ENCODE measurements at places on chromosomes 2 and 18.

- no peak for DNase-seq
These were observed 129.4 kb upstream of the SP3 start for GRCh38 chr2:174094542-174094941.

GRCh38 chr2:3729786-3730185, 26.4 kb downstream of the DCDC2C start:
- no peak for DNase-seq

GRCh38 chr18:2222270-2223185, 348.8 kb downstream of the METTL4 start:
- no peak for DNase-seq

DNA sequence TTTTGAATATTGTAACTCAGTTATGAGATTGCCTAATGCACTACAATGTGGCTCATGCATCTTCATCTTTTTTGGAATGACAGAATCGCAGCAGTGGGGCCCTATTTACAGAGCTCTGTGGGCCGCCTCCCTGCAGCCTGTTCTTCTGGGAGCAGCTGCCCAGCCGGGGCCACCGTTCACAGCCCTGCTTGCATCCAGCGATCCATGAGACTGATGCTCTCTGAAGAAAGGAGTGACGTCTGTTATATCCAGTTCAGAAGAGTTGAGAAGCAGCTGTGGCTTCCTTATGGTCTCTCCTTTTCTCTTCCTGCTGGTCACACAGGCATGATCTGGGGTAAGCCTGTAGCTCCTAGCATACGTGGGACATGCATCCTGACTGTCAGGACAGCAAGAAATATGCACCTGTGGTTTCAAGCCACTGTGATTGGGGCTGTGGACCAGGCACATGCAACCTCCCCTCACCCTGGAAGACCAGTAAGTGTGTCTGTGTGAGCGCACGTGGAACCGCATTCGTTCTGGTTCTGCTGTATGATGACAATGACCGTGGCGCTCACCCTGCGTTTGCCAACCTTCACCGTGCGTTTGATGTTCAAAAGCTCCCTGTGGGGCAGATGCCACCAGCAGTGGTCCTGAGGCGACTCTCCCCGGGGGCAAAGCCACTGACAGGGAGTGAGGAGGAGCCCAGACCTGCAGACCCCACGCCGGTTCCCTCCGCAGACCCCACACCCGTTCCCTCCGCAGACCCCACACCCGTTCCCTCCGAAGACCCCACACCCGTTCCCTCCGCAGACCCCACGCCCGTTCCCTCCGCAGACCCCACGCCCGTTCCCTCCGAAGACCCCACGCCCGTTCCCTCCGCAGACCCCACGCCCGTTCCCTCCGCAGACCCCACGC, 189.8 kb downstream of the TMEM18 start:
- DNase-seq, result no peak

GRCh38 chr18:23228102-23229061, 93.1 kb downstream of the CABLES1 start:
- DNase-seq, result no peak

DNA sequence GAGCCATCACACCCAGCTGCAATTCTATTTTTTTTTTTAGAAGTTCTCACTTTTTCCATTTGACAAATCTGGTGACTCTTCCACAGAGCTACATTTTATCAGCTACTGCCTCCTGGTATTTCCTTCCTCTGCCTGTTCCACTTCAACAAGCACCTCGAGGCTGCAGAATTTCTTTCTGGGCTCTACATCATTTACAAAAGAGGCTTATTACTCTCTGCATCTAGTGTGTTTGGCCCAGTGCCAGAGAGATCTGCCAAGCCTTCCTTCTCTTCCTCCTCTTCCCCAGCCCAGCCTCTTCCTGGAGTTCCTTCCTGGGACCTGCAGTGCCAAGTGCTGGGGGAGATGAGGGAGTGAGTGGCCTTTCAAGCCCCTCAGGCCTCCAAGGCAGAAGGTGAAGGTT, 119.6 kb upstream of the ITGA6 start:
- no peak for DNase-seq

- DNase-seq, result no peak
These were observed 74.9 kb upstream of the OTOF start for GRCh38 chr2:26552641-26553374.
